ENCODE measurements at places on chromosomes 4 and X.

DNA sequence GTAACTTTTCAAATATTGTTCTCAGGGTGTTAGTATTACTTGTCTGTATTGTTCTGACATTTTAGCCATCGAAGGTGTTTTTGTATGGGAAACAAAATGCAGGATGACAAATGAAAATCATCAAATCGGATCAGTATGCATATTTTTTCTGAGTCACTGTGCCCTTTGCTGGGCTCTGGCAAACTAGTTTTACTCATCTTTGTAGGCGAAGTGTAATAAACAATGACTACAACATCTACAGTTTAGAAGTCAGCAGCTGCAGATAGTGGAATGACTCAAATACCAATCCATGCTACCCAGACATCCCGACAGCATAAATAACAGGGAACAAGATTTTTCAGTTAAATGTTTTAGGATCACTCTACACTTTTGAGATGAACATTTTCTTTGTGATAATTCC, 557.3 kb upstream of the TENM3 start:
- no peak for DNase-seq

DNA sequence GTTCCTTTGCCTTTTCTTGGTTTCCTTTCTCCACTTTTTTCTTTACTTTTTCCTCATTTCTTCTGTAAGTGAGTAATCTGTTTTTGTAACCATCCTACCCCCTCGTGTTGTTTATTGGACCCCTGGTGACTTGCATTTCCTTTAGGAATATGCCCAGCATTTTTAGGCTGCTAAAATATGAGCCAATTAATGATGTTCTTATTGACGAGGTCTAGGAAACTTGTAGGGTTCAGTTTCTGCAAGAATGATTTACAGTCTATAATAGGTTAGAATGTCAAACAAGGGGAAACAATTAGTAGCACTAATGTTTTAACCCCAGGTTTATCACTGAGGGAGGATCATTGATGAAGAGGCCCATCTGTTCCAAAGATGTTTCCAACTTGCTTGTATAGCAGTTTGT, 79.0 kb downstream of the CPE start:
- DNase-seq: no peak

DNA sequence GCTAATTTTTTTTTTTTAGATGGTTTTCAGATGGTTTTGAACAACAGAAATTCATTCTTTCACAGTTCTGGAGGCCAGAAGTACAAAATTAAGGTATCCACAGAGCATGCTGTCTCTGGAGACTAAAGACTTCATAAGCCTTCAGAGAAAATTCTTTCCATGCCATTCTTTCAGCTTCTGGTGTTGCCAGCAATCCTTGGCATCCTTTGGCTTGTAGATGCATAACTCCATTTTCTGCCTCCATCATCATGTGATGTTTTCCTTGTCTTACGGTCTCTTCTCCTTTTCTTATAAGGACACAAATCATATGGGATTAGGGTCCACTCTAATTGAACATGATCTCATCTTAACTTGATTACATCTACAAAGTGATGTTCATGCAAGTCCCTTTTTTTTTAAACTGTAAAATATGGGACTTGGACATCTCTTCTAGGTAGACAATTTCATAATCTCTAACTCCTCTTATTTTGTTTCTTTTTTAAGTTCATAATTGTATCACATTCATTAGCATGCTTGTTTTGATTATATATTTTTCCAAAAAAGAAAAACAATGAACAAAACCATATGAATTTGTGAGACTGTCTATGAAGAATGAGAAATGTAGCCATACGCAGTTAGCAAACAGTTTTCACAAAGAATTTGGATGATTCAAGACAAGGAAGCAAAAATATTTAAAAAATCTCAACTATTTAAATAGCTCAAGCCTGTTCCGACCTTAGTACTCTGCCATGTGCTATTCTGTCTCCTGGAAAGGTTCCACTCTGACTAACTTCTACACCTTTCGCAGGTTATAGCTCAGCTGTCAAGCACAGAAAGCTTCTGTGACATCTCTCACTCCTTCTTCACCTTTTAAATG, 53.1 kb upstream of the GIMD1 start:
- DNase-seq: no peak

GRCh38 chr4:56863441-56864139, 42.1 kb upstream of the SPINK2 start:
- DNase-seq: no peak

DNA sequence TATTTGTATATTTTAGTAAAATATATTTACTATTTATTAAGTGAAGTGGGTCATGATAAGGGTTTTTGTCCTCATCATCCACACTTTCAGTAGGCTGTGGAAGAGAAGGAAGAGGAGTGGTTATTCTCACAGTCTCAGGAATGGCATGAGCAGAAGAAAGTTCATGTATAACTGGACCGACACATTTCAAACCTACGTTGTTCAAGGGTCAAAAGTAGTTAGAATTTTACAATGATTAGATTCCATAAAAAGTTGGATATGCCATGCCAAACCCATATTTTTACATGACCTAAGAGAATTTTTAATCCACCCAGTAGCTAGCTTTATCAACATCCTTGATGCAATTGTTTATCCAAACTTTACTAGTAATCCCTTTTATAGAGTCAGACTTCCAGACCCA, 15.6 kb upstream of the MAGEA8 start:
- no peak for DNase-seq

- no peak for DNase-seq
Observed at GRCh38 chr4:74230902-74231499, 73.1 kb downstream of the MTHFD2L start.

DNA sequence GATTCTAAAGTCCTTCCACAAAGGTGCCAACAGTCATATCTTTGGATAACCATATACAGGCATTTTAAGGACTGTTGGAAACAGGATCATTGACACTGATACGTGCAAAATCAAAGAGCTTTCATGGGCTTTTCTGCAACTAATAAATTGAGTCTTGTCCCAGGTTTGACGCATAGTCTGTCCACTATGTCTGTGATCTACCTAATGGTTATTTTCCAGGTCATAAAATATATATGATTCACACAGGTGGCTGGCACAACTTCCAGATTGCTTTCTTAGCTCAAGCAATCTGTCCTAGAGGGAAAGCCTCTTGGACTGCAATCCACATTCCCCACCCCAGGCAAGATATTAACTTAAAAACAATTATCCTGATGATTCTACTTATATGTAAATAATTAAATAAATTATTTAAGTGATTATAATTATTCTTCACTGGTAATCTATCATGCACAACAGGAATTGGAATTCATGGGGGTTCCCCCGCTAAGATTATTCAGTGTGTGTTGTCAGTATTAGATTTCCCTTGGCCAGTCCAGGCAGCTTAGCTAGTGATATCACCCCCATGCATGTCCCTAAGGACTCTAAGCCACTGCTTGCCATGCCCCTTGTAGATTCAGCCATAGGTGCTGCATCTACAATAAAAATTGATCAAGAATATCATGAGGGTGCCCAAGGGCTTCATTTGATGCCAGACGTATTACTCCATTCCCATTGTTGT, 97.8 kb downstream of the TLL1 start:
- DNase-seq: no peak

- DNase-seq: no peak
Observed at GRCh38 chr4:8592366-8593263, at the start of gene CPZ. Gene CPZ (plus strand): TSS chr4:8592765. CDS start chr4:8592834, 69 bp downstream.

DNA sequence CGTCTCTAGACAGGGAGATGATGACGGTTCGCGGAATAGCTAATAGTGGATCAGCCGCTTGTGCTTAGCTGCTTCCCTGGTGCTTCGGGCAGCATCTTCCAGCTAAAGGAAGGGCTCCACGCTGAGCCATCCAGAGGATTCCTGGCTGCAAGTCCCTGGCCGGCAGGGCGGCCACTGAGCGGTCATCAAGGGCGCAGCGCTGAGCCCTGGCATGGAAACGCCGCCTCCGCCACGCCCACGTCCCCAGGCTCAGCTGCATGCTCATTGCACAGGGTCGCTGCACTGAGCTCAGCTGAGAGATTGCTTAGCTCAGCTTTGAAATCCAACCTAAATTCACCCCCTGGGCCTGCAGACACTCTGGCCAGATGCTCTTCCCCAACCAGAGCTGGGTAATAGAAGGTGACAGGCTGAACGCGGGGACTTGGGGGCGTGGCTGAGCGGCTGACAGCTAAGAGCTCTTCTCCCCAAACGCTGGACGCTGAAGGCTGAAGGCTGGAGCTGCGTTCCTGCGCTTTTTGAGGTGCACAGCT, 118.2 kb upstream of the KIT start:
- DNase-seq: no peak

DNA sequence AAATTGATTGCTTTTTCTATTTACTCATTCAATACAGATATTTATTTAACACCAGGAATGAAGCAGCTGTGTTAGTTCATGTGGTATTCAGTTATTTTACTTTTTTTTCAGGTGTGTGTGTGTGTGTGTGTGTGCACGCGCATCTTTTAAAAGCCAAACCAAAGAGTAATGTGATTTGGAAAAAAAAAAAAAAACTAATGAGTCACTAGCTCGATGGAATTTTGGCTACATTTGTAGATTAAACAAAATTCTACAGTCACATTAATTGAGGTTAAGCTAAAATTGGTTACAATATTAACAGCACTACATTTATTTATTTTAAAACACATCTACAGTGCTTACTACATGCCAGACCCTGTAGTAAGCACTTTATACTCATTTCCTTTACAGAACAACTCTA, 66.8 kb downstream of the HHIP start:
- DNase-seq: no peak

DNA sequence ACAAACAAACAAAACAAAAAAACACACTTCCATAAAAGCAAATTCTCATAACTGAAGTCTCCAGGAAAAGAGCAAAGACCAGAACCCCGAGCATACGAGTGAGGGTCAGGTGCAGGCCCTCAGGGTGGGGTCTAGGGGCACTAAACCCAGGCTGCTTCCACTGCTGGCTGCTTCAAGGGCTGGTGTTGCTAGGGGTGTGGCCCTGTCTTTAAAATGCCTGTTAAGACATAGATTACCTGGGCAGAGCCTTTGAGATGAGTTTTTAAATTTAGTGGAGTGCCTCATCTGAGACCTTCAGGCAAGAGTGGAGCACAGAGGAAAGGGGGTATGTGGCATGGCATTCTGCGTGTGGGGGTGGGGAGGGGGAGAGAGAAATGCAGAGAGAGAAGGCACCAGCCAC, 87.0 kb downstream of the FHDC1 start:
- no peak for DNase-seq

DNA sequence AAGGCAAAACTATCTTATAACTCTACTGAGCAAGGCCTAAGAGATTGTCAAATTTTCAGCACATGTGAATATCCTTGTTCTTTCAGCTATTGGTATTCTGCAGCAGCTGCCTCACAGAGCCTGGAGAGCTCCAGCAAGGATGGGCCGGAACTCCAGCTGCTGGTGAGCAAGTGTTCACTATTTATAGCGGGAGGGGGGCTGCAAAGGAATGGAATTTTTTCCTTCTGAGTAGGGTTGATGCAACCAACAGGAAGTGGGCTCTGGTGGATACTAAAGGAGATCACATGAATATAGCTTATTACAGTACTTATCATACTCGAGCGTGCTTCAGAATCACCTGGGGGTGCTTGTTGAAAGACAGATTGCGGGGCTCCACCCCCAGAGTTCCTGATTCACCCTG, 20.2 kb upstream of the SETD7 start:
- no peak for DNase-seq

All from stimulated activated CD8-positive, alpha-beta memory T cell treated with anti-CD3 and anti-CD28 coated beads, Interleukin-2, amount 100 ng/mL, for 1 hour (primary cell).